Amniotic epithelial cell (primary cell): ENCODE measurements at places on chromosomes 3 and 15.

- no peak for DNase-seq
These were observed 919.0 kb upstream of the ALCAM start for GRCh38 chr3:104447681-104448080.

- peak; percentile 96 for DNase-seq
These were observed 47.2 kb downstream of the MCF2L2 start for GRCh38 chr3:183381179-183381578.

DNA sequence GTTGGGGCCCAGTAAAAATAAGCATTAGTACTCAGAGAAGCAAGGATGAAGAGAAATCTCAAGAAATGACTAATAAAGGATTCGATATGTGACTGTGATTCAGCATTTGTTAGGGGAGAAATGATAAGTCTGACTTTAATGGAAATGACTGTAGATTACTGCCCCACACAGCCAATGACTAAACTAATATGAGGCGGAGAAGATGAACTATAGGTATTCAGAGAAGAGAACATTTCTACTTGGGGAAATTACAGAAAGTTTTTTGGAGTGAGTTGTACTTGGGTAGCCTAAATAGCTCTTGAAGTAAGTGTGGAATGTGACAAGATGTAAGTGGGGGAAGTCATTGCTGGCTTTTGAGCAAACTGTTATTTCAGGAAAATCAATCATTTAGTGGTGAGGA lies 380.0 kb downstream of the PDCD6IP start:
- no peak for DNase-seq

GRCh38 chr3:111715911-111716523 lies 120.9 kb upstream of the ZBED2 start:
- DNase-seq = no peak

GRCh38 chr3:13139471-13140065 lies 66.3 kb upstream of the IQSEC1 start:
- no peak for DNase-seq

DNA sequence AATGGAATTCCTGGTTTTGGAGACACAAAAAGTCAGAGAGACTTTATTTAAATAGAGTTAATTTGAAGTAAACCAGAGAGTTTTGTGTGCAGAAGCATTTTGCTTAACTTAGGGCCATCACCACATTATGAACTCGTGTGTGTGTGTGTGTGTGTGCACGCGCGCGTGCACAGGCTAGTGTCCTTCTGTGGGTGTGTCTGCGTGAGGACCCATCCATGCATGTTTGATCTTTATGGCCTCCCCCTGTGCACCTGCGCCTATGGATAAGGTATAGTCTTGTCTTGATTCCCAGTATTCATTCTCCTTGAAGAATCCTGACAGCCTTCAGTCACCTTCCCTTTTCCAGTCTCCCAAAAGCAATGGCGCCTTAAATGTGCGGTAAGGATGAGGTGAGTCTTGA lies 26.0 kb downstream of the MUC20 start:
- DNase-seq = no peak

DNA sequence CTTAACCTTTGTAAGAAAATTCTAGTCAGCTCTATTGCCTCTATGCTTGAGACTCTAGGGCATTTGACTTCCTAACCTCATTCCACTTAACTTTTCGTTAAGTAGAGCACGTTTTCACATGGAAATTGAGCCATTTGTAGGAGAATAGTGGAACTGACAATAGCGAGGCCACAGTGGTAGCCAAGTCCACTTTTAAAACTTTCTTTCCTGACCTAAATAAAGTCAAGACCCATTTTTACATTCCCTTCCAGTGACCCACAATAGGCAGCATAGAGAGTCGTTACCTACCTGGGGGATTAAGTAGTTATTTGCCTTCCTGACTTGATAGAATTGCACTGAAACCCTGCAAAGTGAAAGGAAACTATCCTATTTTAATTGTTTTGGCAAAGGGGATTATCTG lies 386.0 kb upstream of the NECTIN3 start:
- DNase-seq = no peak

DNA sequence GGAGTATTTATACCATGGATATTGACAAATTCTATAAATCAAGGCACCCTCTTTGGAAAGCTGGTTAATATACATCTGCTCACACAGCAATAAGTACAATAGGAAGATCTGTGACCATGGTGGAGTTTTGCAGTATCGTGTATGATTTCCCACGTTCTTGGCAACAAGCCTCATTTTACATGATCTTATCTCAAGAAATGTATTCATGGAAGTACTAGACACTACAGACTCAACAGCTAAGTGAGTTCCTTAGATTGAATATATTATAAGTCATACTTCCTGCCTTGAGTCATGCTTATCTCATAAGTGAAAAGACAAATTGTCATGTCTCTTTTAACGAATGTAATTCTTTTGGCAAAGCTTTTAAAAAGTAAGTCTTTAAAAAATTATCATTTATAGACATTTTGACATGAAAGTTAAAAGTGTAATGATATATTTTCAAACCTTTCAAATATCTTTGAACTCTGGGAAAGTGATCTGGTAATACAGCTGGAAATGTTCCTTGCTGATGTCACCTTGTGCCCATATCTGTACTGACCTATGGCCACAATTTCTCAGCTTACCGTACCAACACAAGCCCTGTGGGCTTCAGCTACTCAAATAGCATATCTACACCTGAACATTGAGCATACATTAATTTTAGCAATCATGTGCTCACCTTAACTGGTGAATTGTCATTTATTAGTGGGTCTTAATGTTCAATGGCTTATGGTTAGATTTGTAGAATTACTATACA lies 130.3 kb upstream of the TMC3 start:
- DNase-seq = peak; percentile 57

- DNase-seq = peak; percentile 81
These were observed 77.0 kb downstream of the KLF13 start for GRCh38 chr15:31403606-31404005.

DNA sequence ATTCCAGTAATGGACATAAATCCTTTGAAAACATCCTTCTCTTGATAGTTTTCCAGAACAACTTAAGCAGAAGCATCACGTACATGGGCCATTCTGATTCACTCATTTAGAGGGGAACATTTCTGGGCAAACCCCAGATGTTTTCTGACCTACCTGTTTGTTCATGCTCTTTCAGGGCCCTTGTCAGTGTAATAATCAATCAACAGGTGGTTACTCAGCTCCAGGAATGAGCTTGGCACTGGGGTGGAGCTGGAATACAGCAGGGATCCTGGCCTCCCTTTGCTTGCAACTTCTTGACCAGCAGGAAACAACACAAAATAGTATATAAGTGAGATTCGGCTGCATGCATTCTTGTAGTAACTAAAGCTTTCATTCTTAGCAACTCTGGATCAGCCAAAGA lies 9.2 kb upstream of the UBE2E1 start:
- DNase-seq = no peak

DNA sequence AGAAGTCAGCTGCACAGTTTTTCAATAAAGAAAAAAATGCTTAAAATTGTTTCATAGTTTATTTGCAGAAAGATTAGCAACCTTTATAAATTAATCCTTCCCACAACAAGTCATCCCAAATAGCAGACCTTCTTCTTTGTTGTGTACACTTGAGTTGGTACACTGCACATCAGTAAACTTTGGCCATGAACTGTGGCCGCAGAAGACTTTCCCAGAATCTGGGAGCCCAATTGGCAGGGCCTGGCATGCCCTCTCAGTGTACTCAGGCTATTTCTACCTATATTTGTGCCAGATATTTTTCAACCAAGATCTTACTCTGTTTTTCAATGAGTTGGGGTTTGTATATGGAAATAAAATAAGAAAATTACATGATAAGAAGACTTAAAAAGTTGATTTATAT lies 133.1 kb downstream of the DIPK2A start:
- DNase-seq = no peak

GRCh38 chr3:82080261-82080660 lies 318.8 kb upstream of the GBE1 start:
- DNase-seq = no peak

- peak; percentile 45 for DNase-seq
These were observed 4.3 kb upstream of the TSEN2 start for GRCh38 chr3:12479919-12480427.

DNA sequence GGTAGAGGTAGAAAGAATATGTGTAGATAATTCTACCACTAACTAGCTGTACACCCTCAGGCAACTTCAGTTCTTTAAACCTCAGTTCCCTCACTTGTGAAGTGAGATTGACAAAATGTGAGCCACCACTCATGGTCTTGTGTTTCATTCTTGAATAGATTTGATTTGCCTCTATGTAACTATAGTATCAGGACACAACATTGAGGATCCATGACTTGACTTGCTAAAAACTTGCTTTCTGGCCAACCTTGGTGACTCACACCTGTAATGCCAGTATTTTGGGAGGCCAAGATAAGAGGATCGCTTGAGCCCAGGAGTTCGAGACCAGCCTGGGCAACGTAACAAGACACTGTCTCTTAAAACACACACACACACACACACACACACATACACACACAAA lies 115.8 kb upstream of the FLNB start:
- DNase-seq = no peak

- DNase-seq = no peak
These were observed 58.7 kb upstream of the TGFBR2 start for GRCh38 chr3:30547716-30548115.

DNA sequence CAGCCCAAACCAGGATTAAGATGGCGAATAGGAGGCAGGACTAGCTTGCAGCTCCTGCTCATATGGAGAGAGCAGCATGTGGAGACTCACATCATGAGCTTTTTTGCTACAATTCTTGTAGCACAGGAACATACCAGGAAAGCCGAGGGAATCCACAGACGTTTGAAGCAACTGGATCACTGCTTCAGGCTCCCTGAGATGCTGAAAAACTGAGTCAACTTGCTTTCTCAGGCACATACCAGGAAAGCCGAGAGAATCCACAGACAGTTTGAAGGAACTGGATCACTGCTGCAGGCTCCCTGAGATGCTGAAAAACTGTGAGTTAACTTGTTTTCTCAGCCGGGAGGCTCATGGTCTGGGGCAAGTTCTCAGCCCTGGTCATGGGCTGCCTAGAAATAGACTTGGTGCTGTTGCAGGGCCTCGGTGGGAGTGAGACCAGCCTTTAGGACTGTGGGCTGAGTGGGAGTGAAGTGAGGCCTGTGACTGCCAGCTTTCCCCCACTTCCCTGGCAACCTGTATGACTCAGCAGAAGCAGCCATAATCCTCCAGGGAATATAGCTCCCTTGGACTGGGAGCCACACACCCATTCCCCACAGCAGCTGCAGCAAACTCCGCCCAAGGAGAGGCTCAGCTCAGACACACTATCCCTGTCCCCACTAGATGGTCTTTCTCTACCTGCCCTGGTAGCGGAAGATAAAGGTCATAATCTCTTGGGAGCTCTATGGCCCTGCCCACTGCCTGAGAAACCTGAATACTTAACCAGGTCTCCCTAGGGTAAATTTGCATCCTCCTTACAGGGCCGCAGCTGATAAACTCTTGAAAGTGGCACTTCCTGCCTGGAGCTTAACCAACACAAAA lies 51.9 kb upstream of the PFN2 start:
- DNase-seq = peak; percentile 64

DNA sequence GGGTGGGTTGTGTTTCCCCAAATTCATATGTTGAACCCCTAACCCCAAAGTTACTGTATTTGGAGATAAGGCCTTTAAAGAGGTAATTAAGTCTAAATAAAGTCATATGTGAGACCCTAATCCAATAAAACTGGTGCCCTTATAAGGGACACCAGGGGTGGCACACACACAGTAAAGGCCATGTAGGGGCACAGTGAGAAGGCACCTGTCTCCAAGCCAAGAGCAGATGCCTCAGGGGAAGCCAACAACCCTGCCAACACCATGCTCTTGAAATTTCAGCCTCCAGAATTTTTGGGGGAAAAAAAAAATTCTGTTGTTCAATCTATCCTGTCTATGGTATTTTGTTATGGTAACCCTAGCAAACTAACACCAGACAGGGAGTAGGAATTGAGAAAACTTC lies 1.5 kb upstream of the GMNC start:
- DNase-seq = no peak

DNA sequence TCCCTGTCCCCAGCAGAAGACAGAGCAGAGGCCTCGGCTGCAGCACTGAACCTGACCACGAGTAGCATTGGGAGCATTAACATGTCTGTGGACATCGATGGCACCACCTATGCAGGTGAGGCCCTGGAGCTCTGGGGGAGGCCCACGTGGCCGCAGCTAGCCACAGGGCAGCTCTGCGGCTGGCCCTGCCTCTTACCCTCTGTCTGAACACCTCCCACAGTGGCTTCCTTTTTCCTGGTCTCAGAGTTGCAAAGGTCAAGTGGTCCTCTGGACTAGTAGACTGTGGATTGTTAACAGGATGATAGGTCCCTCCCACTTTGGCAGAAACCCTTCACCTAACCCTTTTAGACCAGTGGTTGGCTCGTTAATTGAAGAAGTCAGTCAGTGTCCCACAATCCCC lies 22.5 kb upstream of the CLK3 start:
- DNase-seq = no peak

DNA sequence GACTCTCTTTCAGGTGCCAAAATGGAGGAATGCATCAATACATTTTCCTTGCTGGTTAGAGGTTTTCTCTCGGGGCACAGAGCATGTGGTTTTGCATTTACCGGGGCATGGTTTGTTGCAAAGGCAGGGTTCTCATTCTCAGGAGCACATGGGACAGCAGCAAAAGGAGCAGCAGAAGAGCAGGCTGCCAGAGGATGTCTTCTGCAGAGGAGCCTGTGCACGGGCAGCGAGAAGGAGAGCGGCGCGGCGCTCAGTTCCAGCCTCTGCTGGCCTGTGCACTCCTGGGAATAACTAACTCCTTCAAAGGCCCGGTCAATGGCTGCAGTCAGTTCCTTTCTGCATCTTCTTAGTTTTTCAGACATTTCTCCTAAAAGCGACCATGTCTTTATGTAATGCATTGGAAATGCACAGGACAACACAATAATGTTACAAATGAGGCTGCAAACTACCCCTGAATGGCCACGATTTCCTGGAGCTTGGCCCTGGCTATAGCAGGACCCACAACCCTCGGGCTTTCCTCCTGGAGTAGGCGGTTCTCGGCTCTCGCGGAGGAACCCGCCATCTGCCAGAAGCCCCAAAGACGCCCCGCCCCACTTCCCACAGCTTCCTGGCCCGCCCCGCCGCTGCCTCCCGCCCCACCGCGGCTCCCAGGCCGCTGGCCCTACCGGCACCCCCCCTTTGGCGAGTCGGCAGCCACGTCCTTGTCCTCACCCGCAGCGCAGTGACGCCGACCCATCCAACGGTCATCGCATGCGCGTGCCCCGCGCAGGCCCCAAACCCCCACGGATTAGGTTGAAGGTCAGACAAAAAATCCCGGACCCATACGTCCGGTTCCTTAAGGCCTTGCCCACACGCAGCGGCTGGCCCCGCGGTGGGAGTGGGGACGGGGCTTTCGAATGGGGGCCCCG lies at the start of gene C3orf62:
Gene C3orf62, minus strand, starts transcription at position 758 of the 908 bp plus-strand sequence. Its CDS starts 360 bp downstream, at position 398.
- DNase-seq = peak; percentile 77

GRCh38 chr3:74617776-74618175 lies 3.3 kb upstream of the CNTN3 start:
- DNase-seq = no peak
